ENCODE measurements at places on chromosomes 2 and 18.

DNA sequence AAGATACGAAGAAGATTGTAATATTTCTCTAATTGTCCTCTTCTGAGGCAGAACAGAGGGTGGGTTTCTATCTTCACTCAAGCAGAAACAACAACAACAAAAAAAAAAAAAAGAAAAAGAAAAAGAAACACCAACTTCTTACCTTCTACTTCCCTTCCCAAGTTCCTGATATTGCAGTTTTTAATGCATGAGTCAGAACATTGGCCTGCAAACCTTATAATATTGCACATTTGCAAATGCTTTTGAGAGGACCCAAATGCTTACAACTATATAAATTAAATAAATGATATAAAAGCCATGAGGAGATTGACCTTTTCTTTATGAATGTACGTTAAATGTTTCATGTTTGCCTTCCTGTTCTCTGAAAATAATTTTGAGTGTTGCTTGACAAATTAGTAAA lies 37.3 kb downstream of the PAX3 start:
- DNase-seq, result no peak

DNA sequence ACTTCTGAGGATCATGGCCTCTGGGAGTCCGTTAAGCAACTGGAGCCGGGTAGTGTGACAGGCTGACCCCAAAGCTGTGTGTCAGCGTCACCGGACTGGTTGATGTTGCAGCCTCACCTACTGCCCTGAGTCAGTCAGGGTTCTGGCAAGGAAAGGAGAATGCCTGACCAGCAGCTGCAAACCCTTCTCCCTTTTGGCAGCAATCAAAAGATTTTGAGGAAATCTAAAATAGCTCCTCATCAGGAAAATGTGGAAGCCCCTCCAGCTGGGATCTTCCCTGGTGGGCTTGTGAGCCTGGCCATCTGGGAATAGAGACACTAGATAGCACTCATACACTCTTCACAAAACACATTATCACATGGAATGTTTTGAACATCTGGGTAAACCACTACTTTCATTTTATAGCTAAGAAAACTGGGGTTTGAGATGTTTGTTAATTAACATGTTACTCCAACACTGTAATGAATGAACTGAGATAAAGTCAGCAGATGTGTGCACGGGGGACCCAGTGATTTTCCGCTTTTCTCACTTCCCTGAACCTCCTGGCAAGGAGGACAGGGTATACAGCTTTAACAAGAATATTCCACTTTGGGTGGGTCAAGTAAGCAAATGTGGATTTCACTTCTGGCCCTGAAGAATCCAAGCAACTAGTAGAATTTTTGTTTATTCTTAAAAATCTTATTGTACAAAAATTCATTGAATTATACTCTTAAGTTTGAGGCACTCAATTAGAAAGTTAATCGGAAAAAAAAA lies 24.7 kb downstream of the CLUL1 start:
- no peak for DNase-seq

DNA sequence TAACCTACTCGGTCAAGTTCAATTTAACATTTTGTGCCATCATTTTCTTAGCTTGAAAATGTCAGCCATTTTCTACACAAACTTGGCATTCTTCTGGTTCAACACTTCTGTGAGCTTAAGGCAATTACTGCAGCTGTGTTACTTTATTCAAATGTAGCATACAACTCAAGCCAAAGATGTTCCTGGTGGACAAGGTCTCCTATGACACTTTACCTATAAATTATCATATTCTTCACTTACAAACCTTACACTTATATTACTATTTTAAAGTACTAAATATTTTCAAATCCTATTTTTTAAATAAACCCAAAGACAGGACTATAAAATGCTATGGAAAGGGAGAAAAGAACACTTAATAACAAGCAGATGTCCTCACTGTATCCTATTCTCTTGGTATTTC lies 1045.3 kb downstream of the TSN start:
- no peak for DNase-seq

DNA sequence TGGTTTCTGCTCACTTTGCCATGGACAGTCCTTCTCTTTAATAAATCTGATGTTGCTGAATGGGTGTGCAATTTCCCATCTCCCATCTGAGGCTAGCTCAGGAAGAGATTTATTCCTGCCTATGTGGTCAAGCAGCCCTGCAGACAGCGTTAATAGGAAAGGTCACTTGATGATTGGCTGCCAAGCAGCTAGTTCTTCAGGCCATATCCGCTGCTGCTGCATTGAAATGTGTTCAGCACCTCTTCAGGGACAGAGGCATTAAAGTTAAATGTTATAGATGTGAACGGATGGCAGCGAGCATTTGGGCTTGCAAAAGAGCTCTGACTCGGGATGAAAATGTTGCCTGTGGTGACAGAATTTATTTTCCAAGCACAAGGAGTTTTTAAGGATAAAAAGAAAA lies 474.2 kb downstream of the PIK3C3 start:
- DNase-seq, result no peak

DNA sequence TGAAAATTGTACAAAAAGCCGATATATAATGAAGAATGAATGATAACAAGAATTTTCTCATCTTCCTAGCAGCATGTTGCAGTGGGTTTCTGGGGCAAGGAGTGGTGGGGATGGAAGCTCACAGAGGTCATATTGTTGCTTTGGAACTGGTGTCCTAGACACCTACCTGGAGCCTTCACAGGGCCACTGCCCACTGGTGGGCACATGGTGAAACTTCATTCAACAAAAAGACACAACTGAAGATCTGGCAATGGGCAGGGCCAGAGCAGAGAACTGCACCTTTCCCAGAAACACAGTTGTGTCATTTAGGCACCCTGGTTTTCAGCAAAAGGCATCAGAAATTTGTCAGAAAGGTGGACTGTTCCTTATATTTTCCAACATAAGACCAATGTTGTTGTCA lies 115.3 kb downstream of the FHOD3 start:
- no peak for DNase-seq

DNA sequence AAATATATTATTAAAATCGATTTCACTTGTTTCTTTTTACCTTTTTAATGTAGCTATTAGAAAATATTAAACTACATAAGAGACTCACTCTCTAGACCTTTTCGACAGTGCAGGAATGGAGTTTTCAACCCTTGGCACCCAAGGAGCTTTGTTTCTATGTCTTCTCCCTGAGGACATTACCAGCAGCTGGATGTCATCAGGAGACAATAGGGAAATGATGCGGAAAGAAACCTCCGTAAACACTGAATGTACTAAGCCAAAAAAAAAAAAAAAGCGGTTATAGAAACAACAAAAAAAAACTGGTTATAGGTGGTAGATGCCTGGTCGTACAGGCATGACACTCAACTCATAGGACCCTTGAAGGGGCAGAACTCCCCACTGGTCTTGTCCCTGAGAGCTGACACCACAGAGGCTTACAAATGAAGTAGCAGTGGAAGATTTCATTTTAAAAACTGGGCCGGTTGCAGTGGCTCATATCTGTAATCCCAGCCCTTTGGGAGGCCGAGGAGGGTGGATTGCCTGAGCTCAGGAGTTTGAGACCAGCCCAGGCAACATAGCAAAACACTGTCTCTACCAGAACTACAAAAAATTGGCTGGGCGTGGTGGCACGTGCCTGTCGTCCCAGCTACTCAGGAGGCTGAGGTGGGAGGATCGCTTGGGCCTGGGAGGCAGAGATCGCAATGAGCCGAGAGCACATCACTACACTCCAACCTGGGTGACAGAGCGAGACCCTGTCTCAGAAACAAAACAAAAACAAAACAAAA lies 23.8 kb downstream of the THAP4 start:
- DNase-seq, result no peak

GRCh38 chr2:12603781-12604295 lies 112.9 kb upstream of the TRIB2 start:
- no peak for DNase-seq

GRCh38 chr2:101921953-101922325 lies 69.8 kb upstream of the IL1R2 start:
- DNase-seq, result no peak

DNA sequence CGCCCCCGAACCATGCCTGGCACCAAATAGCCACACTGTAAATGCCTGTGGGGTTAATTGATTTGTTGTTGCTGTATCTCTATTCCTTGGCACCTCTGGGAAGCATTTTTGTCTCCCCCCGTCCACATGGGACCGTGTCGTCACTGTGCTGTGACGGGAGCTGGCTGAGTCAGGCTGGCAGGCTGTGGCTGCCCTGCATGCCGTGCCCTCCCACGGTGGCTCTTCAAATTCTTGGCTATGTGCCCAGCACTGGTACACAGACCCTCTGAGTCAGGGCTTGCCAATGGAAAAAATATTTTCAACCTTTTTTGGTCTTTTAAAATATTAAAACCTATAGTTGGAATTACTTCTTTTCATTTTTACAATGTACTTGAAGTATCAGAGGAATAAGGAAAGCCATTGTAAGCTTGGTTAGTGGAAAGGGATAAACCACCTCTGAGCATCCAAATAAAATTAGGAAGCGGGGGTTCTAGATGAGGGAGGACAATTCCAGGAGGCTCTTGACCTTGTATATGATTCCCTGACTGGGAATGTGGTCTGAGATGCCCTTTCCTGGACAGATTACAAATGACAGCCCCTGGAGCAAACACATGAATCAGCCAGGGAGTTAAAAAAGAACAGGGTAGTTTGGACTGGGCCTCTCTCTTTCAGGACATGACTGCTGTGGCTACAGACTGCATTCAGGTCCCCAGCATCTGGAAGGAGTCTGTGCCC lies 59.4 kb downstream of the DGKD start:
- DNase-seq, result peak; percentile 49

DNA sequence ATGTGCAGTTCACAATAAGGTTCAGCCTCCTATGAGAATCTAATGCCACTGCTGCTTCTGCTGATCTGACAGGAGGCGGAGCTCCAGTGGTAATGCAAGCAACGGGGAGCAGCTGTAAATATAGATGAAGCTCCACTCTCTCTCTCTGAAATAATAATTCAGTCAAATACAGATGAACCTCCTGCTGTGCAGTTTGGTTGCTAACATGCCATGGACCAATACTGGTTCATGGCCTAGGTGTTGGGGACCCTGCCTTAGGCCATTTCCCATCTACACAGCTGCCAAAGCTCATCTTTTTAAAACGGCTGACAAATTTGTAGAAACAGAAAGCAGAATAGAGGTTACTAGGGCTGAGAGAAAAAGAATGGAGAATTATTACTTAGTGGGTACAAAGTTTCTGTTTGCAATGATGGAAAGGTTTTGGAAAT lies 10.7 kb upstream of the HNRNPA3 start:
- DNase-seq, result no peak

- peak; percentile 8 for DNase-seq
Observed at GRCh38 chr18:7273301-7273921, 42.5 kb downstream of the LRRC30 start.

GRCh38 chr18:62485684-62486083 lies 37.1 kb upstream of the ZCCHC2 start:
- no peak for DNase-seq

GRCh38 chr18:11046140-11046539 lies 103.2 kb downstream of the PIEZO2 start:
- DNase-seq, result no peak

Measured in CD4-positive, alpha-beta T cell treated with Interferon gamma for 1 hour (primary cell).